ENCODE measurements at places on chromosomes 5 and 9.

DNA sequence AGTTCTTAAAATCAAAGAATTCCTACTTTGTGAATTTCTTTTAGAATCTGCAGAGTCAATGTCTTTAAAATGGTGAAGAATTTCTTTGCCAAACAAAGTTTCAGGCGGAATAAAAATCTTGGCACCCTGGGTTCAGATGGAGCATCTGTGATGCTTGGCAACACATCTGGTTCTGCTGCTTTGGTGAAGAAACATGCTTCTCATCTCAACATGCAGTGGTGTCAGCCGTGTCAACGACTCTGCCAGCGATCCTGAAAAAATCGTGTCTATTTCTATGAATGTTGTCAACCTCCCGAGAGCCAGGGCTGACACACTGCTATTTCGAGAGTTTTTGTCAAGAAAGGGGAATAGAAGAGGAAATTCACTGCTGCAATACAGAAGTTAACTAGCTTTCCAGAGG lies 151.5 kb downstream of the SLF1 start:
- no peak for DNase-seq

GRCh38 chr9:84773022-84773421 lies 103.5 kb downstream of the NTRK2 start:
- peak; percentile 36 for DNase-seq

GRCh38 chr5:103573411-103573810 lies 10.8 kb upstream of the NUDT12 start:
- no peak for DNase-seq

GRCh38 chr5:135974021-135974600 lies 19.3 kb upstream of the LECT2 start:
- DNase-seq, result no peak

DNA sequence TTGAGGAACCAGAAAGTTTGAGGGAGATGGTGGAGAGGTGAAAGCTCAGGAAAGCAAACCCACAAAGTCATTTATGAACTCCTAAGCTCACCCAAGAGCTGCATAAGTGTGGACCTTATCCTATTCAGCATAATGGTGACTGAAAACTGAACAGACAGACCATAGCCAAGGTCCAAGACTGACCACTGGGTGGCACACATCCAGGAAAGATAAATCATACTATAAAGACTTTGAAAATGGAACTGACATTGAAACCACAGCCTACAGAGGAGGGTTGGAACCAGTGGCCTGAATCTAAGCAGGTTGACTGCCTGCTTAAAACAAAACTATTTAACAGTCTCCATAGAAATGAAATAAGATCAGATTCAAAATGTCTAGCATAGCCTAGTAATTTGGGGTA lies 121.0 kb upstream of the RGS7BP start:
- DNase-seq, result no peak

DNA sequence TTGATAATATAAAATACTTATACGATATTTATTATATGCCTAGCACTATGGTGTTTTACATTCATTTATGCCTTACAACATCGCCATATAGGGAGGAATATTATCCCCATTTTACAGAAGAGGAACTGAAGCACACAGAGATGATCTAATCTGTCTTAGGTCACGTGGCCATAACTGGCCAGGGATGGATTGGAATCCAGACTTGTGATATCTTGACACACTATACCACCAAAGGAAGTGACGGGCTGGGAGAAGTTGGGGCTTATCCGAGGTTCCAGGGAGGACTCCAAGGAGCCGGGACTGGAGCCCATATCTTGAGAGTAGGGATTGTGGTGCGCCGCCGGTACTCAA lies 129.8 kb downstream of the TMEM174 start:
- no peak for DNase-seq

DNA sequence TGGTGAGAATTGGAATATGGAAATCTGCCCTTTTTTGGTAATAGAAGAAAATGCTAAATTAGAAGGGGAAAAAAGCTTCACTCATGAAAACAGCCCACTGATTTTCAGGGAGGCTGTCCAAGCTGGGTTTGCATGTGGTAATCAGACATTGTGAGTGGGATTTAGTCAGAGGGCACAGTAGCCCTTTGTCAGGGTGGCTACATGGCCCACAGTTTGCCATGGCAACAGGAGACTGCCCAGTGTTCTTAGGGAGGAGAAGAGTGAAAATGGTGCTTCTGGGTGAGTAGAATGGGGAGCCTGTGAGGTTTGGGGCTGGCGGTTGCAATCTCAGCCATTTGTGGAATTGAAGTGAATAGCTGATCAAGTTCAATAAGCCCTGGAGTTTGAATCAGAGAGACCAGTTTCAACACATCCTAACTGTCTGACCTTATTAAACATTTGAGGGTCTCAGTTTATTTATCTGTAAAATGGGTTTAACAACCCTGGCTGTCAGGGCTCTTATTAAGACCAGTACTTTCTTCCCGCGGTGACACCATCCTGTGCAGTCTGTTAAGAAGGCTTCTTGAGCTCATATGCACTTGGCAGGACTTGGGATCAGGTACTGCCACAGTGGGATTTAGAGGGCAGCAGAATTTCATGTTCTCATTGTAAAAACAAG lies 107.6 kb upstream of the TNC start:
- no peak for DNase-seq

GRCh38 chr5:177314376-177315342 lies 3.0 kb upstream of the MXD3 start:
- no peak for DNase-seq

GRCh38 chr5:57128325-57128724 lies 45.5 kb upstream of the GPBP1 start:
- DNase-seq, result no peak

DNA sequence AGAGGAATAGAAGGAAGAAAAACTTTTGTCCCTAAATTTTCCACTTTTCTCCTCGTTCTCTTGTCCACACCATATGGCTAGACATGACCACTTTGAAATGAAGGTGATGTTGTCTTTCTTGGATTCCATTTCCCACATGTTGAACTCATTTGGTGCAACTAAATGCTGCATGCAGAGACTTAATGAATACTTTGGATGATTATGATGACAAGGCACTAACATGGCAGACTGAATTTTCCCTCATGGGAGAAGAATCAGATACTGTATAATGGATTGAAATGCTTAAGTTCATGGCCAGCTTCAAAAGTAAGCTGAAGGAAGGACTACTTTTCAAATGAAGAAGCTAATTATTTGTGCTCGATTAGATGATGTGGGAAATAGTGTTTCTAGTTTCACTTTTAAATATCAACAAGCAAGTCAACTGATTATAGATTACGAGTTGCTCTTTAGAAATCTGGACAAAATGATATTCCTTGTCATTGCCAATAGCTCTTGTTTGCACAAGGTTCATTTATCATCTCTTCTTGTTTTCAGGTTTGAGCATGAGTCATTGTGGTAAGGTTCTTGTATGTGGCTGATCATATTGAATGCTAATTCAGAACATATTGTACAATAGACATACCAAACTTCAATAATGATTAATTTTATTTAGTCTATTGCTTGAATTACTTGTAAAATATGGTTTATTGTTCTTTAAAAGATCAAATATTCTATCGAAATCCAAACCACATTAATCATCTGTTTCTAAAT lies 501.3 kb upstream of the FTMT start:
- DNase-seq, result no peak

- no peak for DNase-seq
Observed at GRCh38 chr9:104772714-104773510, 9.0 kb downstream of the NIPSNAP3B start.

DNA sequence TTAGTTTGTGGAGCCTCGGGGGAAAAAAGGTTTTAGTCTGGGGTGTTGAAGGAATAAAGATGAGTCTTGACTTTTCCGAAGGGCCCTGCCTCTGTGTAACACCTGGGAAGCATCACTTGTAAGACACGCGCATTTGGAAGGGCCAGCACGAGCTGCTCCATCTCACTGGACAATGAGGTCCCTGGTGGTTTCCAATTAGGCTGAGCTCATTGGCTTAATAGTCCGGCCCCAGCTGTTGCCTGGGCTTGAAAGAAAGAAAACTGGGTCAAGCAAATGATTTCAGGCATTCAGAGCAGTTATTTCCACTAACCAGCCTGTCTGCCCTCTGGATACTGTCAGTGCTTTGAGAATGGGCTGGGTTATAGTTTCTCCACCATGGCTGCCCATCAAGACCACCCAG lies 64.5 kb downstream of the NSUN2 start:
- DNase-seq, result no peak

DNA sequence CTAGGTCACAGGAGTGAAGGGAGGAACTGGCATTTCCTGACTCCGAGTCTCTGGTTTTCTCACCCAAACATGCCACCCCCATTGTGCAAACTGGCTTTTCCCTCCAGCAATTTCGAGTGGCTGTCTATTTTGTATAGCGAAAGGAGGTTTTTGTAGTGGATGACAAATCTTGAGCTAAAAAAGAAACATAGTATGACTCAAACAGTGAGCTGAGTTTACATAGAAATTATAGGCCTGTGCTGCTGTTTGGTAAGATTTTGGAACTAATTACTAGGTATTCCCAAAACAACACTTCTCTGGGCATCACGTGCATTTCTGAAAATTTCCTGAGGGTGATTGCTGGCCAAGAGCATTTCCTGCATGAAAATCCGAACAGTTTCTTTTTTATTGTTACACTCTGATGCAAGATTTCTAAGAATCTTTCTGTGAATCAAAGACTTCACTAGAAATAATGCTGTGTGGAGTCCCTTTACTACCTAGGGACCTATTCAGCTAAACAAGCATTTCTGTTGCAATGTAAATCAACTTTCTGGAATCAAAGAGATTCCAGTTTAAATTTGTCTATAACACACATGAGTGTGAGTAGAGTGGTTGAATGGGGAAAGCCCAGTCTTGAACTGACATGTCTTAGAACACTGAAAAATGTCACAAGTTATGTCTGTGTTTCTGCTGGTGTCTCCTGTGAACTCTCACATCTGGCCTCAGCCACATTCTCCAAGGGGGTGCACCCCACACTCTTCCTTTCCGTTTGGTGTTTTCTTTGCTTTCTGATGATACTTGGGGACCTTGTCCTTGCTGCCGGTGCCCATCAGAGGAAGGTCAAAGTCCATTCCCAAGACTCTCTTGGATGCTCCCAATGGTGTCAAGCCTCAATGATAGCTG lies 33.3 kb upstream of the DAPK1 start:
- DNase-seq, result peak; percentile 57

- DNase-seq, result no peak
Observed at GRCh38 chr5:138841531-138841930, 33.6 kb downstream of the LRRTM2 start.

GRCh38 chr9:96523374-96523773 lies 73.4 kb downstream of the HABP4 start:
- no peak for DNase-seq

DNA sequence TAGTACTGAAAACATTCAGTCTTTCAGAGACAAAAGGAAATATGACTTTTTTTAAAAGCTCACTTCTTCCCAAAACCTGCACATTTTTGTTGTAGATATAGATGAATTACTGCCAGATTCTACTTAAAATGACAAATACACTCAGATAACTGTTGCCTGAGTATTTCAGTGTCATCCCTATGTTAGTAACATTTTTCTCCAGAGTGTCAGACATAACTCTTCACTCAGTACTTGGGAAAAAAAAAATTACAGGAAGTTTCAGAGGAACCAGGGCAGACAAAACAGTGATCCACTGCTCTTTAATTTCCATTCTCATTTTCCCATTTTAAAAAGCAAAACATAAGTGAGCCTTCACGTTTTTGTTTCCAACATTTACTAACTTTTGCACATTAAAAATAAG lies 79.3 kb upstream of the ITGA1 start:
- DNase-seq, result no peak

DNA sequence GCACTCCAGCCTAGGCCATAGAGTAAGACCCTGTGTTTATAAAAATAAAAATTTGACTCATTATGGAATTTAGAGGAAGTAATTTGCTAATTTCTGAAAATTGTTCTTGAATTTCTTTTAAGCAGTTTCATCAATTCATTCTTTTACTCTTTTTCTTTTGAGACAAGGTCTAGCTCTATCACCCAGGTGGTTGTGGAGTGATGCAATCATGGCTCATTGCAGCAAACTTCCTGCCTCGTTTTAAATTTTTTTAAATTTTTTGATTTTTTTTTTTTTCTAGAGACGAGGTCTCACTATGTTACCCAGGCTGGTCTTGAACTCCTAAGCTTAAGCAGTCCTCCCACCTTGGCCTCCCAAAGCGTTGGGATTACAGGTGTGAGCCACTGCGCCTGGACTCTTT lies 3.1 kb upstream of the CAMLG start:
- no peak for DNase-seq

Measured in AG08395 (cell line).